Fibroblast of skin of back (primary cell): ENCODE measurements at places on chromosomes 5 and 9.

DNA sequence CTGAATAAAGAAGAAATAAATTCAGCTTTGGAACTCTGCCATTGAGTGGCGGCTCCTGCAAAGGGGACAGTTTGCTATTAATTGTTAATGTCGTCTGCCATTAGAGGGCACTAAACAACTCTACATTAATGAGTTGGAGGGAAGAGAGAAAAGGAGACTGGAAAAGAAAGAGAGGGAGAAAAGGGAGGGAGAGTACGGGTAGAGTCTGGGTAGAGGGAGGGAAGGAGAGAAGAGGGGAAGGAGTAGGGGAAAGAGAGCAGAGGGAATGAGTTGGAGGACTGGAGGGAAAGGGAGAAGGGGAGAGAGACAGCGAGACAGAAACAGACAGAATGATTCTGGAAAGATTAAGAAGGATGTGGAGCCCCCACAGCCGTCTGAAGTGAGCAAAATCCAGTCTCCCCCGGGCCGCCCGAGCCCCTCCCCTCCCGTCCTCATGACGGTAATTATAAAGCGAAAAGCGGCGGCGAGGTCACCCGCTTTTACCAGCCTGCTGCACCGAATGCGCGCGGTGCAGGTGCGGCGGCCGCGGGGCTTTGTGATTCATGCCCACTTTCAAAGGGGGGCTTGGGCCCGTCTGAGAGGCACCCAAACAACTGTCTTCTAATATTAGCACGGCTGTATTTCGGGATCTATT lies 1.9 kb upstream of the FST start:
- peak; percentile 80 for DNase-seq

- DNase-seq = peak; percentile 90
Measured at GRCh38 chr9:20356403-20357036, 265.8 kb downstream of the MLLT3 start.

GRCh38 chr9:101618698-101619097 lies 23.9 kb upstream of the PPP3R2 start:
- DNase-seq = no peak

GRCh38 chr5:141735823-141736222 lies 53.8 kb upstream of the ARAP3 start:
- DNase-seq = no peak

GRCh38 chr5:40798801-40799210 lies 632 bp upstream of the PRKAA1 start:
- no peak for DNase-seq

- no peak for DNase-seq
Measured at GRCh38 chr9:119544492-119544891, 175.3 kb upstream of the BRINP1 start.

DNA sequence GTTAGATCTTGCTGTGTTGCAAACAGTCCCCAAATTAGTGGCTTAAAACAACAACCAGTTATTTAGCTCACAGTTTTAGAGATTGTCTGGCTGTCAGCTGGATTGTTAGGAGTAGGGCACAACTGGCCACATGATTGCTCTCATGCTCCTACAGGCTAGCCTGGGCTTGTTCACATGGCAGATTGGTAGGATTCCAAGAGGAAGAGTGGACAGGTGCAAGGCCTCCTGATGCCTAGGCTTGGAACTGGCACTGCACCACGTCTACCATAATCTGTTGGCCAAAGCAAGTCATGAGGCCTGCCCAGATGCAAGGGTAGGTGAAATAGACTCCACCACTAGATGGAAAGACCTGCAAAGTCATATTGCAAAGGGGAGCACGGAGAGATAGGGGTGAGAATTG lies 76.4 kb downstream of the ACER2 start:
- no peak for DNase-seq

DNA sequence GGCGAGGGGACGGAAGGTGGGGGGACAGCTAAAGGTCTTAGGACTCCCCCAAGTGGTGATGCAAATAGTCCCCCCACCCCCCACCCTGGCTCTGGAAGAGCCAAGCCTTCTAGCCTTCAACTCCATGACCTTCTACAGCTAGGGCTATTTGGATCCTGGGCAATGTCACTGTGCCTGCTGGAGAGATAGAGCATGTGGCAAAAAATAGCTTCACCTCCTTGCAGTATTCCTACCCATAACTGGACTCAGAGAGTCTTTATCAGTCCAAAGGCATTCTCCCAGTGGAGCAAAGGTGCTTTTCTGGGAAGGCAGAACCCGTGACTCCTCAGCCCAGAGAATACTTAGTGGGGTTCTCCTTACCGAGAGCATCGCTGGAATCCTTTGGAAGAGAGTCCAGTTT lies 48.9 kb upstream of the PPARGC1B start:
- DNase-seq = no peak

- DNase-seq = no peak
Measured at GRCh38 chr9:6134661-6135180, 80.9 kb upstream of the IL33 start.

GRCh38 chr5:135741040-135741439 lies 93.4 kb upstream of the SLC25A48 start:
- no peak for DNase-seq

- DNase-seq = no peak
Measured at GRCh38 chr5:109805883-109806282, 116.2 kb downstream of the MAN2A1 start.

DNA sequence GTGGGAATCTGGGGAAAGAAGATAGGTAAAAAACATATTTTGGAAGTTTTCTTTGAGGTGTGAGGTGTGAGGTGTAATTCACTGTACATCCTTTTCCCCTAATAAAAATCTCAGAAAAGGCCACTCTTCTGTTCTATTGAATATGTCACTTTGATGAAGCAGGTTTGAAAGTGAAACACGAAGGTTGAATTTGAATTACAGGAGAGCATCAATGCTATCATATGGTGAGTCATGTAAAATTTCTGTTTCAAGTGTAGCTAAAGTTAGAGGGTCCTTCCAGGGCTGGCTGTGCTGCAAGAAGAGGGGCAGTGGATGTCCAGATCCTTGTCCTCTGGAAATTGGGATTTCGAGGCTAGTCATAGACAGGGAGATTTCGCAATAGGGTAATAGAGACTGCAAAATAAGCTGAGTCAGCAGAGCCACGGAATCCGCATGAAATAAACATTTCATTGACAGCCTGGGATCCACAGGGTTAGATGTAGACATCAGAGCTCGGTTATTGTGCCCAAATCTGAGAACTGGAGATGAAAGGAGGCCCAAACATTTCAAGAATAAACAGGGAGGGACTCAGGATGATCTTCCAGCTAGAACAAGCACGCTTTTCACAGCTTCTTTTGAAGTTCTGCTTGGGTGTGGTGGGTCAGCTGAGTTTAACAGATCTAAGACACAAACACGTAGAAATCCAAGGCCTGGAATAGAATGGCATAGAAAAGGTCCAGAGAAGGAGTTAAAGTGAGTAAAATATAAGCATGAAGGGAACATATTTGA lies 194.4 kb upstream of the CDKN2B start:
- no peak for DNase-seq

DNA sequence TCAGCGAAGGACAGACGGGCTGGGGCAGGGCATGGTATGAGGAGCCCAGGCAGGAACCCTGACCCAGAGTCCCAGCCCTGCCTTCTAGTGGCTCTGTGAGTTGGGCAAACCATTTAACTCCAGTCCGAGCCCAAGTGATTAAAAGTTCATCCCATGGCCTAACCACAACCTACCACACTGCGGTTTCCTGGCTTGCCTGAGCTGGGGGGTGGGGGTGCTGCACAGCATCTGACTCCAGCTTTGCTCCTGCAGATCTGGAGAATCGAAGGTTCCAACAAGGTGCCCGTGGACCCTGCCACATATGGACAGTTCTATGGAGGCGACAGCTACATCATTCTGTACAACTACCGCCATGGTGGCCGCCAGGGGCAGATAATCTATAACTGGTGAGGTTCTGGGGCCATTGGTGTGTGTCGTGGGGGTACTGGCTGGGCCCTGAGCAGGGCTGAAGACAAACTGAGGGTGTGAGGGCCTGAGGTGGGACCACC lies 49.0 kb downstream of the STOM start:
- DNase-seq = no peak

- no peak for DNase-seq
Measured at GRCh38 chr5:87754009-87754757, 341.5 kb upstream of the CCNH start.

- DNase-seq = no peak
Measured at GRCh38 chr9:113160571-113160970, 9.8 kb downstream of the SLC31A2 start.

GRCh38 chr9:13013991-13014883 lies 239.4 kb downstream of the LURAP1L start:
- peak; percentile 77 for DNase-seq

- peak; percentile 87 for DNase-seq
Measured at GRCh38 chr9:133992780-133993634, 883 bp upstream of the VAV2 start.

DNA sequence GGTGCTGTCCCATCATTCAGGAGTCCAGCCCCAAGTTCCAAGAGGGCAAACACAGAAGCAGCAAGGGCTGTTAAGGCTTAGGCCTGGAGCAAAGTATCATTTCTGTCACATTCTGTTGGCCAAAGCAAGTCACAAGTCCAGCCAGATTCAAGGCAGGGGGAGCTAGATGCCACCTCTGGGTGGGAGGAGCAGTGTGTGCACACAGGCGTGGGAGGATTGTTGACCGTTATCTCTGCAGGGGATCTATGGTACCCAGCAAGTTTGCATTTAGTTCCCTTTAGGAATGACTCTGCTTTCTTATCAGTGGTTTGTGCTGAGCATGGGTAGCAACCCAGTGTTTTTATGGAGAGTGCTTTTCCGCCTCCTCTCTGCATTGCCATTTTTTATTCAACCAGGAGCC lies 278.9 kb downstream of the NR3C1 start:
- no peak for DNase-seq

DNA sequence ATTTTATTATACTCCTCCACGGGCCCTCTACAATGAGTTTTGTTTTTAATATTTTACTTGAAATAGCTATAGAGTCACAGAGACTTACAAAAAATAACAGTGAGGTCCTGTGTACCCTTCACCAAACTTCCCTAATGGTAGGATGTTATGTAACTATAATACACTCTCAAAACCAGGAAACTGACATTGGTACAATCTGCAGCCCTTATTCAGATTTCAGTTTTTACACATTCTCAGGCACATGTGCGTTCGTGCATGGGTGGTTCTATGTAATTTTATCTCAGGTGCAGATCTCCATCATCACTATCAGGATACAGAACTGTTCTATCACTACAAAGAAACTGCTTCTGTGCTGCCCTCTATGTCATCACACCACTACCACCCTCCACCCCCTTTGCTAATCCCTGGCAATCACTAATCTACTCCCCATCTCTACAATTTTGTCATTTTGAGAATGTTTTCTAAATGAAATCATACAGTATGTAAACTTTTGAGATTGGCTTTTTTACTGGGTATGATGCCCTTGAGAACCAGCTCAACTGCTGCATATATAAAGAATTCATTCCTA lies 16.4 kb downstream of the RAB14 start:
- peak; percentile 25 for DNase-seq

DNA sequence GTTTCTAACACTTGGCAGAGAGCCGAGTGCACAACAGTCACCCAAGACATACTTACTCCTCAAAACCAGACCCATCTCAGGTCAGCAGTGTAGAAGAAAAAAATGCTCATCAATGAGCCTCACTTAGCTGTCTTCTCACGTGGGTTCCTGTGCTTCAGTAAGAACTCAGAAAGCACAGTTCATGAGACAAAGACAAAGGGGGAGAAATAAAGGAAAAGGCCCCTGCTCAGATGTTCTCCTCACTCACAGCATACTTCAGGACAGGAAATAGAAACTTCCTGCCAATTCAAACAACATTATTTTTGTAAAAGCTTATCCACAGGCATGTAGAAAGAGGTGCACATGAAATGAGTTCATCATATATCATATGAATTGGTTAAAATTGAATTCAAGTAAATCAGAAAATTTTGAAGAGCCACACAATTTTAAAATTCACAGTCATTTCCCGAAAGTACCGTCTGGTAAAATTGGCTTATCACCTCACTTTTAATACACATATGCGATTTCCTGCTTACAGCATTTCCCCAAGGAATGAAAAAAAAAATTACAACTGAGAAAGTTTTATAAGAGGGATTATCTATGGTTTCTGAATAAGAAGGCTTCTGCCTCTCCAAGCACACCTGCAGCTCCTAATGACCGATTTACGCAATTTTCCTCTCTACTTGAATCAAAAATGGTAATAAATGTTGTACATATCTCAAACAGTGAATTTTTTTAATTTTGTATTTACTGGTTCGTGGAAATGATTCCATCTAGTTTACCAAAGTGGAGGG lies 328.3 kb downstream of the TMEM167A start:
- DNase-seq = peak; percentile 27

GRCh38 chr5:86665984-86666760 lies 48.4 kb downstream of the COX7C start:
- DNase-seq = no peak

GRCh38 chr9:84673806-84674205 lies 4.3 kb downstream of the NTRK2 start:
- DNase-seq = no peak

DNA sequence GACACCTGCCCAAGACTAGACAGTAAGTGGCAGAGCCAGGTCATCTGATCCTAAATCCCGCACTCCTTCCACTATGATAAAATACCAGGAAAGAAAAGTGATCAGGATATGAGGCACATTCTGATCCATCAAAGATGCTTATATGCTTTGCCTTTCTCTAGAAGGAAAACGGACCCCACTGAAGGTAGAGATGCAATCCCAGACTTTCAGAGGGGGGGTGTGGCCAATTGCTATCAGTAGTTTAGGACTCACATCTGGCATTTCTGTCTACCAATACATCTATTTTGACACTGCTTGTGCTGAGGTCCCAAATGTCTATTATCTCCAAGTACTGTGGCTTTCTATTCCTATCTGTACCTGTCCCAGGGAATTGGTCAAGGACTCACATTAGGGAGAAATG lies 1.7 kb downstream of the TRIM52 start:
- DNase-seq = no peak

DNA sequence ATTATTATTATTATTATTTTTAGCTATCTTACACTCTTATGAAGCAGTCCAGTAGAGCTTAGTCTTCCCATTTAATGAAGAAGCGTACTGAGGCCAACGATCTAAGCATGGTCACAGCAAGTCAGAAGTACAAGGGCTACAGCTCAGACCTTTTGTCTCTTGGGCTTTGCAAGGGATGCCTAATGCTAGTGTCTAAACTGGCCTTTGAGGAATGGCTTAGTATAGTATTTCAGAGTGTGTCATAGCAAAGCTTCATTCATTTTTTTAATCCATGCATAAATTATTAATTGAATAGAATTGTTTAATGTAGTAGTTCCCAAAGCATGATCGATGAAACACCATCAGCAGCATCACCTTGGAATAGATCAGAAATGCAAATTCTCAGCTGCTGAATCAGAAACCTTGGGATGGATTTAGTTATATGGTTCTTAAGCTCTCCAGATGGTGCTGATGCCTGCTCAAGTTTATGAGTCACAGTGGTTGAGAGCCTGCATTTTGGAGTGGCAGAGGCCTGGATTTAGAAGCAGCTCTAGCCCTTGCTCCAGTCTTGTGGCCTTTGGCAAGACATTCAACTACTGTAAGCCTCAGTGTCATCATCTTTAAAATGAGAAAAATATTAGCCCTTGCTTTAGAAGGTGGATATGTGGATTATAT lies 6.1 kb downstream of the IL12B start:
- DNase-seq = peak; percentile 73

- no peak for DNase-seq
Measured at GRCh38 chr5:35185518-35185917, 44.8 kb downstream of the PRLR start.
